GM13976 (cell line): ENCODE measurements at places on chromosomes 1 and 21.

- no peak for DNase-seq
These were observed 102.9 kb upstream of the TLR5 start for GRCh38 chr1:223245983-223246382.

- DNase-seq: no peak
These were observed 347.8 kb downstream of the DUSP10 start for GRCh38 chr1:221394011-221394544.

GRCh38 chr1:27659497-27660299 is 12.3 kb downstream of the IFI6 start:
- peak; percentile 90 for DNase-seq

- no peak for DNase-seq
These were observed 702 bp upstream of the MAPKAPK2 start for GRCh38 chr1:206684003-206684402.

DNA sequence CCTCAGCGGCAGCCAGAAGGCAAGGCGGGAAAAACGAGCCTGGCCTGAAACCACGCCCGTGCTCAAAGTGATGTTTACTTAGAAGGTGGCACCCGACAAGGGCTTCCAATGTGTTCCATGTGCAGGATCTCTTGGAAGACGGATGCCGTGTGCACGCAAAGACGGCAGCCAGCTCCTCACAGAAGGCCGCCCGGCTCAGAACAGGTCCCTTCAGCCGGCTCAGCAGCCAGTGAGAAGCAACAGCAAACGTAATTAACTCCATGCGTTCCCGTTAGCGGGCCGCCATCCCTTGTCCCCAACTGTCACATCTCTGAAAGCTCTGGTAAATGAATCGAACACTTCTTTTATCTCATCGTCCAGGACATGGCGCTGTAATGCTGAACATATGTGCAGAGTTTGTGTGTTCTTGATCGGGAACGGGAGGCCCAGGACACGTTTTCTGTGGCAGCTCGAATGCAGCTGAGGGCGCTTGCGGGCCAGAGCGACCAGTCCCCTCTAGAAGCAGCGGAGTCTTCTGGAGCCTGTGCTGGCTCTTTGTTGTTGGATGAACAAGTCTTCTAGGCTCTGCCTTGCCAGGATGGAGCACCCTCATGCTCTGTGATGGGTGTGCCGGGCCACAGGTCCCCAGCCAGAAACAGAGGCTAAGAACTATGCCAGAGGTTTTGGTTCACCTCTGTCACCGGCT is 94.6 kb upstream of the ARHGEF16 start:
- no peak for DNase-seq

DNA sequence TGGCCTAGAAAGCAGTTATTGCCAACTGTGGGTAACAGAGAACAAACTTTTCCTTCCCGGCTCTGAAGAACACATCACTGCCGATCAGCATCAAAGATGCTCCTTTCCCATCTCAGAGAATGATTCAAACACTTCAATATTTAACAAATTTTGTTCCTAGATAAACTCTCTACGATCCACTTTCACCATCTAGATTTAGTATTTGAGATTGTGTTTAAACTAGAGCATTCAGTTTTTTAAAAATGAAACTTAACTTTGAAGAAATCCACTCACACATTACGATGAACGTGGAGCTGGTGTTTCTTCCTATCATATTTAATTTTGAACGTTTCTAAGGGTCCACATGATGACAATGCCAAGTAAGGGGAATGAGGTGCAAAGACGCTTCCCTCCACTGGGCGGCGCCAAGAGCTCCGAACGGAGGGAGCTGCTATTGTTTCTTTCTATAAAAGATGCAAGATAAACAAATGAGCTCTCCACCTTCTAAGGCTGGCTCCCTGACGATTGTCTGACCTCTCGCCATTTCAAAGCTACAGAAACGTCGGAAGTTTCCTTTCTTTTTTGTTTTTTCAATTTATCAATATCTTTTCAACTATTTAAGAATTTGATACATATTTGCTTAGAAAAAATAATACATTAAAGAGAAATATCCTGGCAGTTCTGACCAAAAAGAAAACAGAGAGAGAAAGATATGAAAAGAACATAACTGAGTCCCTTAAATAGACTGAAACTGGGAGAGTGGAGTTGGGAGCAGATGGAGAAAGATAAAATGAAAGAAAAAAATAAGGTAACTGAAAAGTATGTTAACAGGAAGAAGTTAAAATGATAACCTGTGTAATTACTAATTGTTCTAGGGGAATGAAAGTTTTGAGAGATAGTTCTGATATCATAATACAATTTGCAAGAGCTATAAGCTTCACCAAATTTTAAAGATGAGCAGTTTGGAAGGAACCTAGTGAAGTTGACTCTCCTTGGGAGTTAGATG is 4.4 kb upstream of the BARHL2 start:
- DNase-seq: peak; percentile 73

- no peak for DNase-seq
These were observed 119.1 kb downstream of the RRAGC start for GRCh38 chr1:38740487-38740886.

DNA sequence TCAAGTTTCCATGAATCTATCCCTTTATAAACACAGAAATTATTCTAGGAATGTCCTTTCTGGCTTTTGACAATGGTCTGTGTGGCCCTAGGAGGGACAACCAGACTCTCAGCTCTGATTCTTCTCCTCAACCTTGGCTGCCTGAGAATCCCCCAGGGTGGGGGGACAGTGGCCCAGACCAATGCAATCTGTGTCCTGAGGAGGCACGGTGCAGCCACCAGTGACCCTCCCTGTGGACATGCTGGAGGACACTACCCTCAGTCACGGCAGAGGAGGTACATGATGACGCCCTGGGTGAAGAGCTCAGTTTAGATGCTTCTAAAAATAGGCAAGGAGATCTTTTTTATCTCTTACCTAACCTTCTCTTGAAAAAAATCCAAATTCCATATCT is 91.7 kb downstream of the PGBD5 start:
- DNase-seq: no peak

- no peak for DNase-seq
These were observed 132.6 kb downstream of the DHRS3 start for GRCh38 chr1:12485231-12486058.

- DNase-seq: no peak
These were observed 86.5 kb upstream of the IPO9 start for GRCh38 chr1:201742476-201742875.

DNA sequence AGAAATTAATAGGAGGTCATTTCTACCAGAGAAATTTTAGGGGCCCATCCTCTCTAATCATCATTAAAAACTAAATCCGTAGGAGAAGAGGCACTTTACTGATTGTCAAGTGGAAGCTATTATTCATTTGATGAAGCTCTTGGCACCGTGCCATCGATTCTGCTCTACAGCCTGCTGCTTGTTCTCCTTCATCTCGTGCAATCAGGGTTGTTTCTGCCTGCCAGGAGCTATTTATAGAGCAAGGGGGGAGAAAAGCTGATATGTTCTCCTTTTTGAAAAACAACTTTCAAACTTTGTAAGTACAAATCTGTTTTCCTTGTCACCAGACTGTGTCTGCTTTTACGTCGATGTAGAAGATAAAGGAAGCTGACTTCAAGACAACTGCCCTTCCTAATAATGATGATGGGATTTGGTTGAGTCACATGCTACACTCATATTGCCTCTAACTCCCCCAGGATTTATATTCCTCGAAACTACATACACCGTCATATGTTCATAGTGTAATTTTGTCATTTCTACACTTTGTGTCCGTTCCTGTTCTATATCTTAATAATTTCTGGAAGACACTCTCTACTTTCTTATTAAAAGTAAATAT is 169.6 kb upstream of the LHX8 start:
- no peak for DNase-seq

GRCh38 chr21:42706765-42707164 is 53.3 kb downstream of the PDE9A start:
- DNase-seq: no peak

- no peak for DNase-seq
These were observed 36.7 kb upstream of the HAO2 start for GRCh38 chr1:119331915-119332314.

- DNase-seq: no peak
These were observed 53.1 kb downstream of the XCL1 start for GRCh38 chr1:168629466-168629865.

DNA sequence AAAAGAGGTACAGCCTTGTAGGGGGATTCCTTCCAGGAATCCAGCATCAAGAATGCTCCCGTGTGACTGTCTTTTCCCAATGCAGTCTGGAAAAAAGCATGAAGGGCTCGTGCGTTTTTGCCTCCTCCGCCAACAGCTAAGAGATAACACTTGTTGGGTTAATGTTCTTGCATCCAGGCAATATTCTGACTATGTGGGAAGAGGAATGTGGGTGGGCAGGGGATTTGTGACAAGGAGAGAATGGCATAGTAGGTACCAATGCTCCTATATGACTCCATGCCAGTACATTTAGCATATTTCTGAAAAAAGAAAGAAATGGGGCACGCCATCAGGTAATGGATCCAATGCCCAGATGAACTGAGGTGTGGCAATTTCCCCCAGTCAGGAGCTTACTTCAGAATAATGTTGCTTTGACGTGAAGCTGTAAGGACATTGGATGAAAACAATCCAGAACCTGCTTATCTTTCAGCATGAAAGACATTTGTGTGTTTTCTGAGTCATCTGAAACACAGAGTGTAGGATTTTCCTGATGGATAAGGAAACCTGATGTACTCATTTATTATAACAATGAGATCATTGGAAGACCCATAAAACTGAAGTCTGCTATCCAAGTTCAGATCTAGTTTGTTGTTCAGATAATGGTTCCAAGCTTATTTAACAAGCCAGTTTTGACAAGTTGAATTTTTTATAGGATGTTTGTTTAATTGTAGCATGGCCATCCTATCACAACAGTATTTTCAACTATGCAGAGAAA is 105.5 kb downstream of the LYPLAL1 start:
- DNase-seq: no peak
